Psoas muscle (tissue), 8 donors: ENCODE measurements at places on chromosomes 12 and 14. TPM values are rescaled to one million over a fixed set of nuclear protein-coding genes. Genes with fewer than 3 reads are reported as not detected.
A peak's percentile ranks its signal among the peaks of the same experiment; 100 is the strongest.

The HSPB8 gene
- total RNA-seq: 659 TPM

The FZD10 gene
- total RNA-seq: 0.22 TPM

The P2RX7 gene
- total RNA-seq: 0.17 TPM

The HOXC13 gene
- total RNA-seq: not detected

The TCHP gene
- total RNA-seq: 8.8 TPM

The ENDOU gene
- not detected for total RNA-seq

DNA sequence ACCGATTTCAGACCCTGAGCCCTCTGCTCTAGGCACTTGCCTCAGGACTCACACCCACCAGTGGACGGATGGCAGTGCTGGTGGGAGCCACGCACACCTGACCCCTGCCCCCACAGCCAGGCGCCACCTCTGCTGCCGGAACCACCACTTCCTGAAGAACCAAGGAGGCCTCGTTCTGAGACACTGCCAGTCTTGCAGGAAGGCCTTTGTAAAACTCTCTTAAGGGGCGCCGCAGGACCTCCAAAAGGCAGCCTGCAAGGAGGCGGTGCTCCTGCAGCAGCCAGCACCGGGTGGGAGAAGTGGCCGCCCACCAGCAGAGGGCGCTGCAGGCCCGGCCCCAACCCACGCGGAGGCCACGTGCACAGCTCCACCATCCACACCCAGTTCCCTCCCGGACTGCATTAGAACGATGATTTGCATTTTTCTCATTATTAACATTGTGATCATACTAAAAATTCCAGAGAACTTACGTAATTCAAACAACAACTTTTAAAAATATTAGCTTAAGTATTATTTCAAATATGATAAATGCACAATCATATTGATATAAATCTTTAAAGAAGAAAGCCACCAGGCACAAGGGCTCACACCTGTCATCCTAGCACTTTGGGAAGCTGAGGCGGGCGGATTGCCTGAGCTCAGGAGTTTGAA, 12.8 kb downstream of the STX2 start:
- peak; percentile 64 for DNase-seq

- no peak for DNase-seq
Observed at GRCh38 chr12:2475984-2476383, 318.8 kb upstream of the FKBP4 start.

DNA sequence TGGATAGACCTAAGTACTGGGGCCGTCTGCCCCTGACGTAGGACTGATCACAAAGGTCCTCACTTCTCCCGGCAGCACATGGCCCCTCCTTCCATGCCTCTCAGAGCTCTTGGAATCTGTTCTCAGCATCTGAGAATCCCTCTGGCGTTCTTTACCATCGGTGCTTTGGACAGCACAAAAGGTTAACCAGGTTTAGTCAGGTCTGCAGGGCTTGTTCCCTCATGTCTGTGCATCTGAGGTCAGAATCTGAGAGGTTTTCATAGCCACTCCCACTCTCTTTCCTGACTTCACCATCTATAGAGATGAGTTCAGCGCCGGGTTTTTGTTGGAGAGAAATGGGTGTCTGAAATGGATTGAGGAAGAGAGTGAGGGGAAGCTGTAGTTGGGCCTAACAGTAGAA, 130.0 kb upstream of the ARHGAP5 start:
- DNase-seq: no peak

DNA sequence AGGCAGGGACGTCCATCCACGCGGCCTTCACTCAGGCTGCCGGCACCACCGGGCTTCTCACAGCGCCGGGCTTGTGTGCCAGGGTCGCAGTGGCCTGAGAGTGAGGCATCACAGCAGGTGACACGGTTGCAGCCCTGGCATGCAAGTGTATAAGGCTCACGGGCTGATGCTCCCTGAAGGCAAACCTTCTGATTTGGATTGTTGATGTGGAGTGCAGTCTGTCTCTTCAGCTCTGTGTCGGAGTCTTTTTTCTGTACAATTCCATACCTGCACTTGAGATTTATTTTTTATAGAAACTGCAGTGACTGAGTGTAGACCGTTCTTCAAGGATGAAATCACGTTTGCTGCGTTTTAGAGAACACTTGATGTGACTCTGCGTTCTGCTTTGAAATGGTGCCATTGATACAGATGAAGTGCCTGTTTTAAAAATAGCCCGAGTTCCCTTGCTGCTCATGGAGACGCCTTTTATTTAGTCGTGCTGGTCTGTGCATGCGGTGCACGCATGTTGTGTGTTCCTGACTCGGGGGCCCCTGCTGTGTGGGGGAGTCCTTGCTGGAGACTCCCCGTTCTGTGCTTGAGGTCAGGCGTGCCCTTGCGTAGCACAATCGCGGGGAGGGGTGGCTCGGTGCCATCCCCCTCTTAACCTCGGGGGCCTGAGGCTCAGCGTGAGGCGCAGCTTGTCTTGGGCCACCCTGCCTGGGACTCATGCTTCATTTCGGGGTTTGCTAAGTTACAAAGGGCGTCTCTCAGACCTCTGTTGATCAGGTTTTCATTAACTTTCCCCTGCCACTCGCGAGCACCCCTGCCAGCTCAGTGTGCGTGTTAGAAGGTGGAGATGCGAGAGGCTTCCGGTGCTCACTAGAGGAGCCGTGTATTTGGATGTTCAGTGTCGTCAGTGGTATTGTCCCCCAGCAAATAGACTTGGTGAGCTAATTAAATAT, 21.6 kb upstream of the AMN start:
- DNase-seq: no peak

DNA sequence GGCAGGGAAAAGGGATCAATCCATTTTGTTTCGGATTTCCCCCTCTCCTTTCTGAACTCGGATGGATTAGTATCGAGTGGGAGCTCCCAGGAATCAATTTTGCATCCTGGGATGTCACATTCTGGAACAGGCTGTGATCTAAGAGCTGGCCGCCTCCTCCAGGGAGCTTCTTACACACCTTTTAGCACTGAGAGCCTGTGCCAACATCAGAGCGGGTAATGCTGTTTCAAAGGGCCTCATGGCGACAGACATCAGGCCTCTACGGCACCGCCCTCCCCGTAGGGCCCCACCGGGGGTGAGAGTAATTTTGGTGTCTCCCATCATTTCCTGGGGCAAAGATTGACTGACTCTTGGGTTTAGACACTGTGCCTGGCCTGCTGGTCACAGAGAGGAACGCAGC, 2.7 kb downstream of the GALNT9 start:
- DNase-seq: no peak

- DNase-seq: no peak
Observed at GRCh38 chr12:100141666-100141997, 1.0 kb downstream of the BLTP3B start.

- no peak for DNase-seq
Observed at GRCh38 chr12:64256166-64256800, 34.2 kb upstream of the KICS2 start.

DNA sequence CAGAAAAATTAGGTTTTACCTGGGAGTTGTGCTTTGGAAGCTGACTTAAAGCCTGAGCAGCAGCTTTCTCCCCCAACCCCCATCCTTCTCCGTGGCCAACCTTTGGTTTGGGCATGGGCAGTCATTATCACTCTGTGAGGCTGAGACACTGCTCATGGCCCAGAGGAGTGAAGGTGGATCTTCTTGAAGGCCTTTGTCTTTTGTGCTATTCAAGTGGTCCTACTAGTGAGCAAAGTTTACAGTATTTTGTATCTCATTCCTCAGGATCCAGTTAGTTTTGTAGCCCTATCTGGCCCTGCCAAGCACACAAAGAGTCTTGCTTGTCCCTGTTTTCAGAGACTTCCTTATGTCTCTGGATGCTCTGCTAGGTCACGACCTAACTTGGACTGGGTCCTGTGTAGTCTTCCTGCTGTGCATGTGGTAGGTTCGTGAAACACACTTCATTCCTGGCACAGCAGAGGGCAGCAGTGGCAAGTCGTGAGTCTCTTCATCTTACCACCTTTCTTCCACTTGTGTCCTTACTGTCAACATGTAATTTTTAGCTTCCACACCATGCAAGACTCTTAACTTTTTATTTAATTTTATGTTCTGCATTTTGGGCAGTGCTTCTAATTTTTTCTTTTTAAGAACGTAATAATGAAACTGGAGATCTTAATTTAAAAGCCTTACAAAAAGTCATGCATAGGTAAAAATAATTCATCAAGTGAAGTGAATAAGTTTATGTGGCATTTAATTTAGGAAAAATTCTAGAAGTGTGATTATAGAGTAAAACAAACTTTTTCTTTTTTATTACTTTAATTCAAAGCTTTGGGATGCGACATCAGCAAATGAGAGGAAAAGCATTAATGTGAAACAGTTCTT, 53.7 kb downstream of the APAF1 start:
- peak; percentile 54 for DNase-seq

DNA sequence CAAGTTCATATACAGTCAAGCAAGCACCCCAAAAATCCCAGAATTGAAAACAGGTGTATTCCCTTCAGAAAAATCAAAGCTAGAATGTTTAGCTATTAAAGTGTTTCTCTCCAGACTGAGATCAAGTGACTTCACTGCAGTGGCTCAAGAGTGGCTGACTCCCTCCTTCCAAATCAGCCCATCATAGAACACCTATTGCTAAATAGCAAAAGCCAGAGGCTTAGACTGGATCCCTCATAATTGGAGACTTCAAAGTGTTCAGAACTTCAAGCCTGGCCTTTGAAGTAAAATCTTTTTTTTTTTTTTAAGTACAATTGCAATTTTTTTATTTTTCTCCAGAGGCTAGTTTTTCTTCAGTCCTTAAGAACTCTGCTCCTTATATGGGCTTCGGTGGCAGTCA, 50.0 kb upstream of the CERS5 start:
- no peak for DNase-seq

- DNase-seq: no peak
Observed at GRCh38 chr14:42929806-42930480, 1323.3 kb downstream of the LRFN5 start.

GRCh38 chr14:101001311-101002069, 98.0 kb upstream of the RTL1 start:
- no peak for DNase-seq

GRCh38 chr12:6662602-6662905, 365 bp downstream of the ING4 start:
- DNase-seq: no peak

DNA sequence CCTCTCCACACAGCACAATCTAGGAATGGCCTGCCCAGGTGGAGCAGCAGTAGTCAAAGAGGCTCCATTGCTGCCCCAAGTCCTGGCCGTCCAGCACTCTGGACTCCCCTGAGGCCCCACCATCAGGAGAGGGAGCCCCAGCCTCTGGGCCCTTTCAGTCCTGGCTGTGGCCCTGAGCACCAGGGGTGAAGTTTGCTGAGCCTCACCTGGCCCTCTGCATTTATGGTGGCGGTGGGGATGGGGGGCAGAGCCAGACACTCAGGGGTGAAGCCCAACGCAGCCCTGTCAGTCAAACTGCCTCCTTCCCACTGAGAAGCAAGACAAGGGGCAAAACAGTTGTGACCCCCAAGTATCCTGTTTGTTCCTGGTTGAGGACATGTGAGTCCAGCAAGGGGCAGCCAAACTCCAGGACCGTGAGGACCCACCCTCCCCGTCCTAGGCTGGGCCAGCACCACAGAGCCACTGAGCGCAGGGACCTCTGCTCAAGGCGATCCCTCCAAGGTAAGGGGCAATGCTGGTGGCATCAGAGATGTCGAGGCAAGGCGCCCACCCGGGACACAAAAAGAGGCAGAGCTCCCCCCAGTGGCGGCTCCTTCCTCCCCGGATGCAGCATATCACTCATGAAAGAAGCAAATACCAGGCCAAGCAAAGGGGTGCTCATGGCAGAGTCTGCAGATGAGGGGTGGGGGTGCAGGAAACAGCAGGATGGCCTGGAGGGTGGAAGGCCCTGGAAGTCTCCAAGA, 4.8 kb upstream of the AMN start:
- DNase-seq: peak; percentile 57

DNA sequence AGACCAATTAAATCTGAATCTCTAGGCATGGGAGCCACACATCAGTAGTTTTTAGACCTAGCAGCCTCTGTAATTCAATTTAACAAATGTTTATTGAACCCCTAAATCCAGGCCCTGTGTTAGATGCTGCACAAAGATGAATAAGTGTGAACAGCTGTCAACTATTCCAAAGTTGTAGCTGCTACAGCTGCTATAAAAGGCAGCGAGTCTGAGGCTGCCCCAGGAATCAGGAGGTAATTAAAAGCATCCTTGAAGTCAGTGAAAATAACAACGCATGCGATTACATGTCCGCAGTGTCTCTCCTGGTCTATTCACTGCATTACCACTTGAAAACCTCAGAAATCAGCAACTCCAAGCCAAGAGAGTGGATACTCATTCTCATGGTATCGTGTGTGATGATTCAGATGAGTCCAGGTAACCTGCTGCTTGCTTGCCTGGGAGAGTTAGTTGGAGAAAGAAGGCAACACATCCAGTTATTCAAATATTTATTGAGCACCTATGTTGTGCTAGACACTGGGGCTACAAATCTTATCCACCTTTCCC, 34.9 kb upstream of the DDHD1 start:
- no peak for DNase-seq

DNA sequence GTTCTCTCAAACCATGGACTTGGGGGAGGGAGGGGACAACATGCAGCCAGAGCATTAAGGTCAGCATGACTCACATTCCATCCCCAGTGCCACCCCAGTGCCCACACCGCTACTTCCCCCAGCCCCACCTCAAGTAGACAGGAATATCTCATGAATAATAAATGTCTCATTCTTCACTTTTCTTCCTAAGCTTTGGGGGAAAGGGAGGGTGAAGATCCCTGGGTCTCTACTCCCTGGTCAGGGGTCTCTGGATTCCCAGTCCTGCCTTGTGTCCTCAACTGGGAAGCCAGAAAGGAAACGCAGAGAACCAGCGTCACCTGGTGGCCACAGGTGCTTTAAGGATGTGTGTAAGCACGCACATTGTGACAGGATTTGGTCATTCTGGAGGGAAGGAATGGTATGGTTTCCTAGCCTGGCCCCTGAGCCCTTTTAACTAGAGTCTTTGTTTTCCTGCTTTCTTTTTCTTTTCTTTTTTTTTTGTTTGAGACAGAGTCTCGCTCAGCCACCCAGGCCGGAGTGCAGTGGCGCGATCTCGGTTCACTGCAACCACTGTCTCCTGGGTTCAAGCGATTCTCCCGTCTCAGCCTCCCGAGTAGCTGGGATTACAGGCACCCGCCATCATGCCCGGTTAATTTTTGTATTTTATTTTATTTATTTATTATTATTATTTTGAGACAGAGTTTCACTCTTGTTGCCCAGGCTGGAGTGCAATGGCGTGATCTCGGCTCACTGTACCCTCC, 3.4 kb downstream of the GPR84 start:
- peak; percentile 85 for DNase-seq

DNA sequence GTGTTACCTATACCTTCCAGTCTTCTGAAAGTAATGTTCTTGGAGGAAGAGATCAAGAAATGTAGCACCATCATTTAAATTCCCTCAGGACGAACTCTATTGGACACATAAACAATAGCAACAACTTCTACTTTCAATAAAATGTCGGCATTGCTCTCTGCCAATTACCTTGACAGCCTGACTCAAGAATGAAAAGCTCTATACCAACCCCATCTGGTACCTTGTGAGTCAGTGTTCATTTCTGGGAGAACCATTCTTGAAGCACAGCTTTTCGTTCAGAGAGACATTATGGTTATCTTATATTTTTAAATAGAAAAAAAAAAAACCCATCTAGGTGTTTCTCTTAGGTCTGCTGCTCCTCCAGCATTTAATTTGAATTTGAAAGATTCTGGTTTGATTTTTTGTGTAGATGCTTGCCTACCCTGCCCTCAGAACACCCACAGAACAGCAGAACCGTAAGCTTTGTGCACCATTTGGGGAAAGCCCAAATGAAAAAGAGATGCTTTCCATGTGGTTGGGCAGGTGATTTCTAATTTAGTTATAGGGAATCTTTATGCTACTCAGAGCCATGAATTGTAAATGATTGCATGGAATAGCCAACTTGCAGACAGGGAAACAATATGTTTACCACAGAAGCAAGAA, 156.0 kb downstream of the SAMD4A start:
- no peak for DNase-seq
